Tibial nerve (tissue), 4 donors: ENCODE measurements at places on chromosomes 16 and 17. TPM values are rescaled to one million over a fixed set of nuclear protein-coding genes. Genes with fewer than 3 reads are reported as not detected.

Gene TPSG1
- total RNA-seq = not detected

Gene CEP95
- total RNA-seq = 73.9 TPM

Gene SLFN14
- not detected for total RNA-seq

Gene ADCY7
- total RNA-seq = 41.4 TPM

Gene ZNF423
- 19.2 TPM for total RNA-seq

Gene KRTAP3-3
- total RNA-seq = not detected

Gene MRC2
- total RNA-seq = 80.6 TPM

Gene TMC6
- 94.5 TPM for total RNA-seq

- no peaks in the 10 kb centered on the region for H3K36me3 ChIP-seq
- H3K4me1 ChIP-seq = no peaks in the 10 kb centered on the region
- H3K27ac ChIP-seq = no peak overlapping the region
- no peak for DNase-seq
Measured at GRCh38 chr16:51896013-51896412, 650.9 kb downstream of the TOX3 start.

DNA sequence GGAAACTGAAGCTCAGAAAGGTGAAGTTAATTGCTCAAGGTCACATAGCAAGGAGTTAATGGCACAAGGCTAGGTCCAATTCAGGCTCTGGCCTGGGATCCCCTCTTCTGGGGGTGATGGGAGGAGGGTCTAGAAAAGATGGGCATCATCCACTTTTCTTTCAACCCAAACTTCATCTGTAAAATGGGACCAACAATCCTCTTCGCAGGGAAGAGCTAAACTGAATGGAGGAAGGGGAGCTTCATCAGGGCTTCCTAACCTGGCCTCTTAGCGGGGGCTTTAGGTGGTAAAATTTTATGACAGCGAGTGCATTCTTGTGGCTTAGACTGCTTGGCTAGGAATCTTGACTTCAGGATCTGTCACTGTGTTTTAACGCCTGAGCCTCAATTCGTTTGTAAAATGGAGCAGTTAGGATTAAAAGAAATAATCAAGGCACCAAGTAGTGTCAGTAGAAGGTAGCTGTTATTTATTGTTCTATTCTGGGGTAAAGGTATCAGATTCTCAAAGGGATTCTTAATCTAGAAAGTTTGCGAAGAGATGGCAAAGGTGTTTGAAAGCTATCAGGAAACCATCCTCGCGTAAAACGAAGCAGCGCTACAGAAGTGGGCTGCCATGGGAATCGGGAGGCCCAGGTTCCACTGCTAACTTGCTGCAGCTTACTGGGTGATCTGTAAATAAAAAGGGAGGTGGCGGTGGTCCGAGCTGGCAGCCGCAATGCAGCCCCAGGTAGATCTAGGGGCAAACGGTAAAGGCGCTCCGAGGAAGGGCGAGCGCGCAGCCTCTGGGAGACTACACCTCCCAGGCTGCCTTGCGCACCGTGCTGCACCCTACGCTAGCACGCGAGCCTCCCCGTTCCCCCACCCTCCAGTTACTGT, 1.5 kb upstream of the SRCAP start:
- H3K4me3 ChIP-seq = peak overlapping the region; percentile 98
- no peaks in the 10 kb centered on the region for H3K36me3 ChIP-seq
- no peaks in the 10 kb centered on the region for H3K27me3 ChIP-seq
- peak overlapping the region; percentile 99 for H3K27ac ChIP-seq
- no peak for DNase-seq

DNA sequence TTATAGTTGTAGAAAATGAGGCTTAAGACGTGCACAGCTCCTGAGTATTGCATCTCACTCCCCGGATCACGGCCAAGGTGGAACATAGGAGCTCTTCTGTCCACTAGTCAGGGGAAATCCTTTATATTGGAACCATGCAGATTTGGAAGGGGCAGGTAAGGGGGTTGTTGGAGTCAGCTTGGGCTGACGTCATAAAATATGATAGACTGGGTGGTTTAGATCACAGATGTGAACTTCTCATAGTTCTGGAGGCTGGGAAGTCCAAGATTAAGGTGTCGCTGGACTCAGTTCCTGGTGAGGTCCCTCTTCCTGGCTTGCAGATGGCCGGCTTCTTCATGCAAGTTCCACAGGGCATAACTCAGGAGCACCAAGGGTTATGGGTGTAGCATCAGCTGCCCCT, 5.6 kb downstream of the CACNG4 start:
- no peaks in the 10 kb centered on the region for H3K36me3 ChIP-seq
- H3K27me3 ChIP-seq = no peaks in the 10 kb centered on the region
- H3K4me1 ChIP-seq = no peaks in the 10 kb centered on the region
- no peak for DNase-seq
- no peak overlapping the region for H3K27ac ChIP-seq
- H3K4me3 ChIP-seq = no peak overlapping the region

- no peaks in the 10 kb centered on the region for H3K27me3 ChIP-seq
- peaks cover 8% of the 10 kb centered on the region for H3K36me3 ChIP-seq
- peaks cover under 1% of the 10 kb centered on the region for H3K4me1 ChIP-seq
- no peak overlapping the region for H3K27ac ChIP-seq
- no peak for DNase-seq
Measured at GRCh38 chr17:260031-260791, 78.8 kb upstream of the DOC2B start.

DNA sequence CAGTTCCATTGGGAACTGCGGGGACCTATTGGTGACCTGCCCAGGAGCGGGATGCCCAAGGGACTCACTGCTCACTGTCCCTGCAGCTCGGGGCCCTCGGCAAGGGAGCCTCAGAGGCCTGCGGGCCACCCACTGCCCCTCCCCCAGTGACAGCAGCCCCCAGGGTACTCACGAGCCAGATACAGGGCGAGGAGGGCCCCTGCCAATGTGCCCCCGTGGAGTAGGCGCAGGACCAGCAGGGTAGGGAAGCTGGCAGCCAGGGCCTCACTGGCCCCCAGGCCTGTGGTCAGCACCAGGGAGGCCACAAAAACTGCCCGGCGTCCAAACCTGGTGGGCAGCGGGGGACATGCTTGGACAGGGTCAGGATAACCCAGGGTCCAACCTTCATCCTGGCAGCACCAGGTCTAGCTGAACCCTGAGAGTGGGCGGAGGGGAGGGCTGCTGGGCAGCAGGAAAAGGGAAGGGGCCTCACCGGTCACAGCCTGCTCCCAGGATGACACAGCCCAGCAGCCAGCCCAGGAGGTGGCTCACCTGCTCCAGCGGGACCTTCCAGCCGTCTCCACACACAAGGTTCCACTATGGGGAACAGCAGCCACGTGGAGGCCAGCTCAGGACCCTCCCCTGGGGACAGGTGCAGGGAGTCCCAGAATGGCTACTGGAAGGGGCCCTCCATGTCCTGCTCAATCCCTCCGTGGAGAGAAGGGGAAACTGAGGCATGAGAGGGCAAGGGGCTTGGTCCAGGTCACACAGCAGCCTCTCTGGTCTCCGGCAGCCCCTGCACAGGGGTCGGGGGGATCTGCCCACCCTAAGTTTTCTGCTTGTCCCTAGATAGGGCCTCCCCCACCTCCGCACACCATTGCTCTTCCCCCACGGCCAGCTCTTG, 855 bp downstream of the SLC22A31 start:
- no peak overlapping the region for H3K27ac ChIP-seq
- DNase-seq = no peak
- peaks cover 6% of the 10 kb centered on the region for H3K4me1 ChIP-seq
- H3K36me3 ChIP-seq = no peaks in the 10 kb centered on the region

DNA sequence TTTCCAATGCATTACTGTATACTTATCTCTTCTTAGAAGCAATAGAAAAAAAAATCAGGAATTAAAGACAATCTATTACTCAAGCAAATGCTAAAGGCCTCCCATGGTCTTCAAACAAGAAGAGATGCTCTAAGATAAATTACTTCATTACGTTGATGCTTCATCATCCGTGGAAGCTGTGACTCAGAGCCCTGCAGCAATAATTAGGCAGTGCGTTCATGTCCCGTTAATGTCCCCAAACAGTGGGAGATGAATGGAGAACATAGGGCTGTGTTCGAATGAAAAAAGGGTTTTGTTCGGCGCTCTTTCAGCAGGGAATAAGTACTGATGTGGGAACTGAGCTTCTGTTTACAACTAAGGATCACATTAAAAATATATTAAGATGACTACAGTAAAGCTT, 15.9 kb upstream of the PDXDC1 start:
- H3K27ac ChIP-seq = peak overlapping the region; percentile 9
- H3K36me3 ChIP-seq = no peaks in the 10 kb centered on the region
- H3K4me1 ChIP-seq = no peaks in the 10 kb centered on the region
- no peak overlapping the region for H3K4me3 ChIP-seq
- DNase-seq = no peak

- peak overlapping the region; percentile 97 for H3K27ac ChIP-seq
- peaks cover 28% of the 10 kb centered on the region for H3K36me3 ChIP-seq
- DNase-seq = no peak
- H3K4me1 ChIP-seq = peaks cover 34% of the 10 kb centered on the region
- no peaks in the 10 kb centered on the region for H3K27me3 ChIP-seq
Measured at GRCh38 chr17:39196808-39197291, 619 bp downstream of the CACNB1 start.

- H3K27me3 ChIP-seq = no peaks in the 10 kb centered on the region
- no peaks in the 10 kb centered on the region for H3K4me1 ChIP-seq
- H3K36me3 ChIP-seq = no peaks in the 10 kb centered on the region
Measured at GRCh38 chr16:2902337-2903130, 9.2 kb upstream of the FLYWCH1 start.

GRCh38 chr16:81673432-81673831, 105.7 kb upstream of the PLCG2 start:
- peaks cover 8% of the 10 kb centered on the region for H3K4me1 ChIP-seq
- DNase-seq = no peak
- peaks cover 75% of the 10 kb centered on the region for H3K36me3 ChIP-seq
- H3K27ac ChIP-seq = no peak overlapping the region

DNA sequence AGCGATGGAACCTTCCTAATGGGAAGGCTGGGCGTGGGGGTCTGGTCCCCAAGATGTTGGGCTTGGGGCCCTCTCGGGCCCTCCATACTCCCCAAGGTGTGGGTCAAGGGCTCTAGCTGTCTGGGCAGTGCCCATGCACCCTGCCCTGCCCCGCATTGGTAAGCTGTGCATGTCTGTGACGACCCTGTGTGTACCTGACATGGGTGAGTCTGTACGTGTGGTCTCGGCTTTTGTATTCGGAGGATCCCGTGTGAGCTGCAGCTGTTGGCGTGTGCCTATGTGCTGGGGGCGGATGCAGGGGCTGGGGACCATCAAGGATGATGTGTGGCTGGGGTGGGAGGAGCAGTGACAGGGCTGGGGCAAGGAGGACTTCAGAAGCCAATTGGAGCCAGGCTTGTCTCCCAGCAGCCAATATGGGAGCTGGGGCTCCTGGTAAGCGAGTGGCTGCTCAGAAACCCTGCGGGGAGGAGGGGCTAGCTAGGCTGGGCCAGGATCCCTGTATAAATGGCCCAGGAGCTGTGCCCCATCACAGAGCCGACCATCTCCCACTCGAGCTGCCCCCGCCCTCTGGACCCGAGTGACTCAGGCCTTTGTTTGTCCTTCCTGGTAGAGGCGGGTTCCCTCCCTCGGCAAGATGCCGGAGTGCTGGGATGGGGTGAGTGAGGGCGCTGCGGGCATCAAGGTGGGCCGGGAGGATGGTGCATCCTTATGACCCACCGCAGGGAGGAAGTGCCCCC, at the start of gene NDRG4:
Gene NDRG4, plus strand, starts transcription at position 529 of the 737 bp plus-strand sequence. Its CDS starts 106 bp downstream, at position 635.
- H3K27me3 ChIP-seq = no peaks in the 10 kb centered on the region
- DNase-seq = no peak
- H3K4me3 ChIP-seq = peak within 1 kb of the TSS; percentile 45
- no peaks in the 10 kb centered on the region for H3K36me3 ChIP-seq
- H3K4me1 ChIP-seq = no peaks in the 10 kb centered on the region

DNA sequence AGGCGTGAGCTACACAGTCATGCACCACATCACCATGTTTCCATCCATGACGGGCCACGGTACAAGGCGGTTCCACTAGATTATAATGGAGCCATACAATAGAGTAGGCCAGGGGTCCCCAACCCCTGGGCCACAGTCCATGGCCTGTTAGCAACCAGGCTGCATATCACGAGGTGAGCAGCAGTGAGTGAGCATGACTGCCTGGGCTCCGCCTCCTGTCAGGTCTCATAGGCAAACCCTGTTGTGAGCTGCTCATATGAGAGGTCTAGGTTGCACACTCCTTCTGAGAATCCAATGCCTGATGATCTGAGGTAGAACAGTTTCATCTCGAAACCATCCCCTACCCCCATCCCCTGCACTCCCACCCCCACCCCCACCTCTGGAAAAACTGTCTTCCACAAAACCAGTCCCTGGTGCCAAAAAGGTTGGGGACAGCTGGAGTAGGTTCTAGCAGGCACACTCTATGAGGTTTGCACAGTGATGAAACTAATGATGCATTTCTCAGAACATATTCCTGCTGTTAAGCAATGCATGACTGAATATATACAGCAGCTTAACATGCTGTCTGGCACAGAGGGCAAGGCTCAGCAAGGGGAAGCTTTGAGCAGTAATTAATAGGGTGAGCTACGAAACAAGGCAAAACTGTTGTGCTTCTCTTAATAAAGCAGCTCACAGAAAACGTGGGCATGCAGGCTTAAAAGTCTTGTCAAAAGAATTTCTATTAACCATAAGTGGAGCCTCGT, 108.0 kb downstream of the VPS53 start:
- DNase-seq = no peak
- H3K27ac ChIP-seq = no peak overlapping the region
- no peak overlapping the region for H3K4me3 ChIP-seq
- H3K36me3 ChIP-seq = no peaks in the 10 kb centered on the region

- H3K4me1 ChIP-seq = peaks cover 33% of the 10 kb centered on the region
- no peak for DNase-seq
- no peak overlapping the region for H3K27ac ChIP-seq
- H3K4me3 ChIP-seq = peak overlapping the region; percentile 17
Measured at GRCh38 chr16:963913-964312, 6.9 kb downstream of the LMF1 start.

- H3K4me1 ChIP-seq = peaks cover 62% of the 10 kb centered on the region
- peak overlapping the region; percentile 86 for H3K4me3 ChIP-seq
Measured at GRCh38 chr17:78924481-78925151, 571 bp downstream of the TIMP2 start.

DNA sequence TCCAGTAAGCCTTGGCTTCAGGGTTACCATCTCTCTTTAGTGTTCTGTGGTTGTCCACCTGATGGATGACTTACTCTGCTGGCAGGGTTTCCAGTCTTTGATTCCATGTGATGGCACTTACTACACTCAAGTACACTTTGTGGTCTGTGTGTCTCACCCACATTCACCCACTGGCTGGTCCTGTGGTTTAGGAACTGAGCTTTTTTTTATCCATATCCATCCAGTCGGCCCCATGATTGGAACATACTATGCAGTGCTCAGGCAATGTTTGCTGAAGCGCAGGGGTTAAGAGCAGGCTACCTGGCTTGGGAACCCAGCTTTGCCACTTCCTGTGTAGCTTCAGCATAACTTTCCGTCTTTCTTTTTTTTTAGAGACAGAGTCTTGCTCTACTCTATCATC, 2.8 kb upstream of the FUS start:
- H3K36me3 ChIP-seq = no peaks in the 10 kb centered on the region
- H3K4me1 ChIP-seq = no peaks in the 10 kb centered on the region
- no peak overlapping the region for H3K4me3 ChIP-seq
- no peak for DNase-seq
- no peak overlapping the region for H3K27ac ChIP-seq
- no peaks in the 10 kb centered on the region for H3K27me3 ChIP-seq

- H3K4me1 ChIP-seq = peaks cover 64% of the 10 kb centered on the region
- no peaks in the 10 kb centered on the region for H3K36me3 ChIP-seq
- DNase-seq = no peak
- no peaks in the 10 kb centered on the region for H3K27me3 ChIP-seq
- H3K27ac ChIP-seq = no peak overlapping the region
- H3K4me3 ChIP-seq = no peak overlapping the region
Measured at GRCh38 chr17:29136998-29137730, 43.0 kb downstream of the MYO18A start.
